HT1080 (cell line): ENCODE measurements at places on chromosomes 7 and 10. TPM values are rescaled to one million over a fixed set of nuclear protein-coding genes. Genes with fewer than 3 reads are reported as not detected.

STK31 gene
- 0.02 TPM in 1 of 2 replicates, not detected in the other for total RNA-seq

DNA sequence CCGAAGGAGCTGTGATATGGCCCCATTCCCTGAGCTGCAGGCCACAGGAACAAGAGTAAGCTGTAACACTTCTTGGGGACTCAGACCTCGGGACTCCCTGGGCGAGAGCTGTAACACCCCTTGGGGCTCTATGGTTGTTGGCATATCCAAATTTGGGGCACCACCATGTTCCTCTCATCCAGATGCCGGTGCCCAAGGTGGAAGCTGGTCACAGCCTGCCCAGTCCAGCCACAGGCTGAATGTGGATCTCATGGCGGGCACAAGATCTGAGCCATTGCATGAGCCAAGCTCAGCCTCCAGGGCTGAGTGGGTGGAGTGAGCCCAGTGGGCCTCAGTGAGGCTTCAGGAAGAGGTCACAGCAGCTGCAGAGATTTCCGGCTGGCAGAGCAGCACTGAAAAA, 78.9 kb downstream of the TMEM106B start:
- no peak for DNase-seq

DNA sequence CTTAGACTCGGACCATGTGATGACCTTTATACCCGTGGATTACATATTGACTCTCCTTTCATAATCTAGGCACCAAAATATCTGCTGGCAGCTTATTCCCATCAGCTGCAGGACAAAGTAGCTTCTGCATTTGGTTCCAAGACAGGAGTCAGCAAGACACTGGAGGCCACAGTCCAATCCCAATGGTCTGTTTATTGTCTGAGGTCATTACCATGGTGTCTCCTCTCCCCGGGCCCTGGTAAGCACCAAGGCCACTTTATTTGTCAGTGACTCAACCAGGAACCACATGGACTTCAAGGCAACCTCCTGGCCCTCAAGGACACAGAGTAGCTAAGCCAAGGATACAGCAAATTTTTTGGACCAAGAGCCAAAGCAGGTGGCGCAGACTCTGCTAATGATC, 36.1 kb downstream of the KCNMA1 start:
- DNase-seq: no peak

GRCh38 chr7:33805630-33806233, 99.6 kb upstream of the BMPER start:
- peak; percentile 17 for DNase-seq

GRCh38 chr10:74332398-74332797, 181.4 kb downstream of the ADK start:
- no peak for DNase-seq

- DNase-seq: no peak
Measured at GRCh38 chr7:23545493-23545892, 13.7 kb upstream of the TRA2A start.

OPN4 gene
- total RNA-seq: not detected in 2 replicates

DNA sequence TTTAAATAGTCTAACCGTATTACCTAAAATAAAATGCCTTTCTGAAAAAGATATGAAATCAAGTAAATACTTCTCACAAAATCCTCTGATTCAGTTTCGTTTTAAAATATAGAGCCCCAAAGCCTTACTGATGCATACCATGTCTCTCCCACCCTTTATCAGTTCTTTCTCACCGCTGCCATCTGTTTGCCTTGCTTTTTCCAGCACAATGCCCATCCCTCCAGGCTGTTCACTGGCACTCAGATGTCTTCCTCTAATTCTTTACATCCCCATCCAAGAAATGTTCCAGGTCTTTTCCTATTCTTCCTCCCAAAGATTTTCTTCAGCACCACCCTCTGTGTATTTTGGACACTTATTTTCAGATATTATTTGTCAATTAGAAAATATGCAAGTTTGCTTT, 116.5 kb upstream of the LRRN3 start:
- DNase-seq: no peak

GRCh38 chr10:86870679-86871078, 86.7 kb downstream of the MMRN2 start:
- no peak for DNase-seq

GRCh38 chr10:72782649-72783330, 90.8 kb downstream of the MCU start:
- DNase-seq: no peak

CTAGE8 gene
- total RNA-seq: not detected in 2 replicates

IL6 gene
- 0.16 and 1.2 TPM in 2 replicates for total RNA-seq
